ENCODE measurements at places on chromosomes 2 and 18.

- no peak for DNase-seq
Observed at GRCh38 chr2:185284696-185285095, 453.9 kb upstream of the FSIP2 start.

GRCh38 chr2:17272652-17273525 lies 245.4 kb downstream of the RAD51AP2 start:
- no peak for DNase-seq

DNA sequence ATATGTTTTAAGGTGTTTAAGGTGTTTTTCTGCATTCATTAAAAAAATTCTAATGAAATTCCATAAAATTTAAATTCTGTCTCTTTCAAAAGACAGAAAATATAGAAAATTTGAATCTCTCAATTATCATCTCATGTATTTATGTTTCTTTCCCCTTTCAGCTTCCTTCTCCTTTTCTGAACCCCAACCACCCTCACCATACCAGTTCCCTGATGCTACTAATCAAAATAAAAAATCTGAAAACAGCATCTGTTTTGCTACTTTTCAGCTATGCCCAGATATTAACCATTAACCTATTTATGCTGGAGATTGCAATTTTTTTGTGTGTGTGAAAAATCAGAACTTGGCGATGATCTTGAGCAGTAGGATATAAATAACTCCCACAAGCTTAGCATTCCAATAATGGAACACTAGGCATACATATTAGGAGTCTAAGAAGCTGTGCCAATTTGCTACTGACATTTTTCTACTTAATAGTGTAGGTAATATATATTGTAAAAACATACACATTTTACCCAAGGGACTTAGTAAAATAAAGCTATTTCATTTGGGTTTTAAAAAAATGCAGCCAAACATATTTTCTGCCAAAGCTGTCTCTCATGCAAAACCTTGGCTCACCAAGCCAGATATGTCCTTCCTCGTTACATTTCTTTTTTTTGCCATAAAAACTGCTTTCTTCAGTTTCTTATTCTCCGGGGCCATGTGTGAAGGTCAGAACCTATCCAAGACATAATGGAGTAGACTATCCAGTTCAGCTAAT lies 32.6 kb upstream of the AGPS start:
- no peak for DNase-seq

DNA sequence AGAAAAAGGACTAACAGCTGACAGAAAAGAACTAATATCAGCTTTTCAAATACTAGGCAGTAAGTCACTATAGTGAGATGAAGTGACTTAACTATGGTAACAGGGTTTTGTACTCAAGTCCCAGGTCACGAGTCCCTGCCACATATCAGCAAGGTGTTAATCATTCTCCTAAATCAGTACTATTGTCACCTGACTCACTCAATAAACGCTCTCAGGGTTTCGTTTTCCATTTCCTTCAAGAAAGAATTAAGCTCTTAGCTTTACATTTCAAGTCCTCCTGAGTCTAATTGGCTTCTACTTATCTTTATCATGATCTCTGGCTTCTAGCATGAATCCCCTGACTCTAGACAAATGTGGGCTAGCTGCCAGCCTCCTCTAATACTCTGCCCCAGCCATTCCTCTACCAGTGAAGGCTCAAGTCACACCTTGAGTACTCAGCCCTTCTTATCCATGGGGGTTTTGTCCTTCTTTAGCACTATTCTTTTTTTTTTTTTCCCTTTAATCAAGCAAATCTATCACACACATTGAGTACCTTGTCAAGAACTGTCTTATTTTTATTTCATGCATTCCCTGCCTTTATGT lies 20.0 kb downstream of the BUB1 start:
- DNase-seq = no peak

DNA sequence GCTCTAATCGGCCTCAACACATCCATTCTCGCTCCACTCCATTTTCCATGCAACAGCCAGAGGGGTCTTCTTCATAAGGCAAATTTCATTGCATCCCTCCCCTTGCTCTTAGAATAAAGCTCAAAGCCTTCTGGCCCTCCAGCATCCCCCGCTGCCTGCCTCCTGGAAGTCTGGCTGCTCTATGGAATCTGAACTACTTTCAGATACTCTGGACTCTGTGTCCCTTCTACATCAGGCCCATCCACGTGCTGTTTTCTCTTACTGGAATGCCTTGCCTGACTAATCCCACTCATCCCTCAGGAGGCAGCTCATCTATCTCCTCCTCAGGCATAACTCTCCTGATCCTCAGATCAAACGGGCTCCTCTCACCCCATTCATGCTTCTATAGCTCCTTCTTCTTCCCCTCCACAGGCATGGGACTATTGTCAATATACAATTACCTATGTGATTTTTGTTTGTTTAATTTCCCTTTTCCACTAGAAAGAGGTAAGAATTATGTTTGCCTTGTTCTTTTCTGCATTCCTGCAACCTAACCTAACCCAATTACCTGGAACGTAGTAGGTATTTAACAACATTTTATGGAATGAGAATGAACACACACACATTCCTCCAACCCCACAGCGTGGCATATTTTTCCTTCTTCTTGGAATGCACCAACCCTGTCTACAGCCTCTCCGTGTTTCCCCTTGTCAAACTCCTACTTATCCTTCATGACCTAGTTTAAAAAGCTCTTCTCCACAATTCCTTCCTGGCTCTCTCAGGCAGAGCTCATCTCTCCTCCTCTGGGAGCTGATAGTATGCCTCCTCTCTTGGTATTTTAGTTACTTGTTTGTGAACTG lies 49.5 kb downstream of the LBH start:
- no peak for DNase-seq

GRCh38 chr2:32039447-32040219 lies at the start of gene DPY30:
DPY30 (minus strand) TSS chr2:32039805; CDS start chr2:32039456, 349 bp downstream.
- peak; percentile 96 for DNase-seq

GRCh38 chr18:44507729-44508325 lies 172.9 kb upstream of the SETBP1 start:
- DNase-seq = peak; percentile 48

GRCh38 chr2:65305934-65306333 lies 78.3 kb downstream of the ACTR2 start:
- no peak for DNase-seq
